ENCODE measurements at places on chromosomes 2 and 18.

DNA sequence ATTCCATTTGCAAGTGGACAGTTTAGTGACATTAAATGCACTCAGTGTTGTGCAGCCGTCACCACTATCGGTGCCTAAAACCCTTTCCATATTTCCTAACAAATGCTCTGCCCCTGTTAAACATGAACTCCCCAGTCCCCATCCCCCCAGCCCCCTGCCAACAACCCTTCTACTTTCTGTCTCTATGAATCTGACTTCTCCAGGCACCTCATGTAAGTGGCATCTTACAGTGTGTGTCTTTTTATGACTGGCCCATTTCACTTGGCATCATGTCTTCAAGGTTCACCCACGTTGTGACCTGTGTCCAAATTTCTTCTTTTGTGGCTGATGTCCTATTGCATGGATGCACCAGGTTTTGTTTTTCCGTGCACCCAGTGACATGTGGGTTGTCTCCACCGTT is 140.9 kb upstream of the GPC1 start:
- no peak for DNase-seq

- DNase-seq, result peak; percentile 86
Observed at GRCh38 chr2:195656859-195657633, at the start of gene SLC39A10. TSS of gene SLC39A10 (plus strand) at chr2:195657226. CDS start at chr2:195680043, 22,817 bp downstream.

- DNase-seq, result peak; percentile 65
Observed at GRCh38 chr2:37344453-37345361, at the start of gene QPCT. TSS of gene QPCT (plus strand) at chr2:37344630. CDS start at chr2:37344732, 102 bp downstream.

GRCh38 chr18:8751692-8752091 is 46.3 kb downstream of the MTCL1 start:
- DNase-seq, result no peak

DNA sequence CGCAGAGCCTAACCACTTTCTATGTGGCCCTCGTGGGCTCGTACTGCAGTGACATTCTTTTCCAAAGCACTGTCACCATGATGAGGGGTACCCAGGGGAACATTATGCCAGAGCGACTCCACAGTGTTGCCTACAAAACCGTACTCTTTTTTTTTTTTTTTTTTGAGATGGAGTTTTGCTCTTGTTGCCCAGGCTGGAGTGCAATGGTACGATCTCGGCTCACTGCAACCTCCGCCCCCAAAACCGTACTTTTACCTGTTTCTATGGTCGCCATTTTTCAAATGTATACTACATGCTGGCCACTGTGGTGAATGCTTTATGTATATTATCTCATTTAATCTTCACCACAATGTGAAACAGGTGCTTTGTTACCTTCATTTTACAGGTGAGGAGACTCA is 4.3 kb downstream of the PLEK start:
- DNase-seq, result no peak

DNA sequence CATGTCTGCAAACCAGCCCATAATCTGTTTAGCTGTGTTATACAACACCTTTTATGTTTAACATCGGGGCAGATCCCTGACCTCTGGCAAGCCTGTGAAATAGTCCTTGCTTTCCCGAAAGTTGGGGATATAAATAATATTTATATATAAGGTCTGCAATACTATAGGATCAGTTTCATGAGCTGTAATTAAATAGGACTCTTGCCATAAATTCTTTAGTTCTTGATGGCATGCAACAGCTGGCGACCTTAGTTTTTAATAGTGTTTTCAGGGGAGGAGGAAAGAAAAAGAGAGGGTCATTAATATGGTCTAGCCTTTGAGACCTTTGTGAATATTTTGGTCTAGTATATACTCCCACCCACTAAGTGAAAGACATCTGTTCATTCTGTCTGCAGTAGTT is 166.5 kb downstream of the MTX2 start:
- no peak for DNase-seq

GRCh38 chr18:22115573-22115972 is 53.8 kb upstream of the GATA6 start:
- no peak for DNase-seq

GRCh38 chr2:86366651-86367498 is 29.4 kb upstream of the REEP1 start:
- no peak for DNase-seq

DNA sequence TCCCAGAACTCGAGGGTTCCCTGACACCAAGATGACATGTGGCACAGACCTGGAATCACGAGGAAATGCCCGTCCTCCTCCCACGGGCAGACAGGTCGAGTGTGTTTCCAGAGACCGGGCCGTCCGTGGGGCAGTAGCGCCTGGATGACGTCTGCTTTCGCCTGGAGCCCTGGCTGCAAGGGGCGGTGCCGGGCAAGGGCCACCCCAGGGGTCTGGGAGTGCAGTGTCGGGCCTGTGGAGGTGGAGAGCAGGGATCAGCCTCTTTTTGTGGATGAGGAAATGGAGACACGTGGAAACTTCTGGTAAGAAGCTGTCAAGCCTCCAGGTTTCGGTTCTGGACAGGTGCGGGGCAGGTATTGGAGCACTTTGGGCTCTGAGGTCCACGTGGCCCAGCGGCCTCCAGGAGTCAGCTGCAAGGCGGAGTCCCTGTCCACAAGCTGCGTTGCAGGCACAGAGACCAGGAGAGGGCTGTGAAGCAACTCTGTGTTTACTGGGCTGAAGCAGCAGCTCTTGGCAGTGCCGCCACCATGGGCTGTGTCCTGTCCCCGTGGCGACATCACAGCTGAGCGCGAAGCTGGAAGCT is 25.6 kb downstream of the NFATC1 start:
- DNase-seq, result no peak

- DNase-seq, result no peak
Observed at GRCh38 chr2:207491086-207491485, 38.7 kb upstream of the CREB1 start.

Data from T-helper 22 cell (primary cell).